ENCODE measurements at places on chromosomes 16 and 17.

DNA sequence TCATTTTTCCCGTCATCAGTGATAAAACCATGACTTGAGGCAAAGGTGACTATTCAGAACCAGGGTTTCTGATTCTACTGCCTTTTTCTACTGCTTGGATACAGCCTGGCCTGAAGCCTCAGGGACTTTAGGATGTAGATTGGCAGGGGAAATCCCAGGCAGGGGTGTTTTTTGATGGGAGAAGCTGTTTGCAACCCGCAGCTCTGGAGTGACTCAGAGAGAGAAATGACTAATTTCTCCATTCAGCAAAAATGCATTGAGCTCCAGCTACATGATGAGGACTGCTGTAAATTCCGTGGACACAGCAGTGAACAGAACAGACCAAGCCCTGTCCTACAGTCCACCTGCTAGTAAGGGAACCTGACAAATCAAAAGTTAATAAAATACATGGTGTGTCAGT is 560.6 kb downstream of the CDH13 start:
- peak; percentile 80 for DNase-seq

- no peak for DNase-seq
Observed at GRCh38 chr17:19718613-19719354, 2.4 kb upstream of the SLC47A2 start.

- DNase-seq = no peak
Observed at GRCh38 chr16:3550851-3551847, 26.1 kb downstream of the NLRC3 start.

GRCh38 chr16:30904114-30904780 is 7.8 kb downstream of the CTF1 start:
- DNase-seq = no peak

DNA sequence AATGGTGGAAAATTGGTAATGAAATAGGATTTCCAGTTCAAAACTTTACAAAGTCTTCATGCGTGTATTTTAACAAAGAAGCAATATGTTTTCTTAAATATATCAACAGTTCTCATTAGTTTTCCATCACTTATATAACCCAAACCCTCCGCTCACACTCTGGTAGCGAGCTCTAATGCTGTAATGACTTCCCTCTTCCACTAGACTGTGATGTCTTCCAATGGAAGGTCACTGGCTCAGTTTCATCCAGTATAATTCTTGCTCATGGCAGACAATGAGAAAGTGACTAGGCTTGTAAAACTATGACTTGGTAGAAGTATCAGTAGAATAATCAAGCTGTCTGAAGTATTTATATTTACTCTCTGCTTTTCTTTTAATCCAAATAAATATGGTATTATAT is 32.8 kb downstream of the NETO2 start:
- DNase-seq = no peak

- DNase-seq = no peak
Observed at GRCh38 chr16:67571464-67571863, 9.1 kb downstream of the CTCF start.

- DNase-seq = no peak
Observed at GRCh38 chr17:55284001-55284884, 19.5 kb downstream of the HLF start.

DNA sequence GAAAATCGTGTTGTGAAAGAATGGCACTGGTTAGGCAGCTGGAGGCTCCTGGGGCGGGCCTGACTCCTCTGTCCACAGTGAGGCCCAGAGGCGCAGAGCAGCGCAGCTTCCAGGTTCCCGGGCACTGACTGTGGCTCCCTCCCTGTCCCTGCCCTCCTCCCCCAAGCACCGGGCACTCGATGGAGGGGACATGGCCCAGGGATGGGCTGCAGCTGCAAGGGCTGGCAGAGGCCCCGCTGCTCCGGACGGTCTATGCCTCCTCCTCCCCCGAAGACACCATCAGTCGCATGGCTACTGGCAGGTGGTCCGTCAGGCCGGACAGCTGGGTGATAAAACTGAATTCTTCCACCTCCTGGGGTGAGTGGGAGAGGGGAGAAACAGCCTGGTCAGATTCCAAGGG is 50.1 kb downstream of the PRMT7 start:
- no peak for DNase-seq

GRCh38 chr17:48012151-48012520 is 25.5 kb downstream of the COPZ2 start:
- no peak for DNase-seq

DNA sequence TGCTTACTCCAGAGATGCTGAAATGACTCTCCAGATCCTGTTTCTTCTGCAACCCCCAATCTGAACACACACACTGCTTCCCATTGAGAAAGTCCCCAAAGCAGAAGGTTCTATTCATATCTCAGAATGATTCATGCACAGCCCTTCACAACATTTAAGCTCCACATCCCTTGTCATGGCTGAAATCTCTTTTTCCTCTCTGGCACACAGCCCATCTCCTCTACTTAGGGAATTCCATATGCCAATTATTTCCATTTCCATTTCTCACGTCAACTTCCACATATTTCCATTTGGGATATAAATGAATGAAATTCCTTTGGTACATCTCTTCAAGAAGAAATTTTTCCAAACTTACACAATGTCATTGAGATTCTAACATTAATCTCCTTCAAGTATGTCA is 119.6 kb downstream of the CDH11 start:
- DNase-seq = peak; percentile 79

DNA sequence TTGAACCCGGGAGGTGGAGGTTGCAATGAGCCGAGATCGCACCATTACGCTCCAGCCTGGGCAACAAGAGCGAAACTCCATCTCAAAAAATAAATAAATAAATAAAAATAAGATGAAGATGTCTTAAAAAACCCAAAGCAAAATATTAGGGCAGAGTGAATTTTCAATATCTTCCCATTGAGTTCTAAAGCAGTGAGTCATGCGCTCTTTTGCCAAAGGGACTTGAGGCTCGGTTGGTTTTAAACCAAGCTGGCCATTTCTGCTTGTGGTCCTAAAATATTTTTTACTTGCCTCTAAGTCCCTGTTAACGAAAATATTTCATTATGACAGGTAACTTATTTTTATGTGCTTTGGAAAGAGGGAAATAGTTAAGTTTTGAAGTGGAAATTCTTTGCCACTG is 4.7 kb downstream of the PAFAH1B1 start:
- peak; percentile 17 for DNase-seq

- no peak for DNase-seq
Observed at GRCh38 chr16:87947356-87948118, 3.7 kb upstream of the BANP start.

- DNase-seq = no peak
Observed at GRCh38 chr17:20995873-20996723, 46.7 kb downstream of the USP22 start.

DNA sequence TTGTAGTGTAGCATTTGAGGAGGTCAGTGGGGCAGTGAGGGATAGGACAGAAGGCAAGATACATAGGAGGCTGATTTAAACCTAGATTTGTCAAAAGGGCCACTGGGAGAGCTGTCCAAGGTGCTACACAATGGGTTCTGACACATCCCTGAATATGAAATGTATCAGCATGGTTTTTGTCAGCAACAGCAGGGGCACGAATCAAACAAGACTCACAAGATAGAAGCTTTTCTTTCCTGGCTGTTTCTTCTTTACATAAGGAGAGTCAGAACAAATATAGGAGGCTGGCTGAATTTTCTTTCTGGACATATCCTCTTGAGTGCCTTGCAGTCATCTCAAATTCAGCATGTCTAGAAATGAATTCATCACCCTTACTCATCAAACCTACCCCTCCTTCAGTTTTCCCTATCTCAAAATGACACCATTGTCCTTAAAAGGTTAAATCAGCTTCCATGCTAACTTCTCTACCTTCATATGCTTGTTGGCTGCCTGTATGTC is 130.5 kb downstream of the NPIPB5 start:
- peak; percentile 65 for DNase-seq

- DNase-seq = peak; percentile 40
Observed at GRCh38 chr17:8859027-8859803, 8.3 kb downstream of the PIK3R6 start.
